CD4-positive, alpha-beta T cell (primary cell): ENCODE measurements at places on chromosomes 12 and 14. TPM values are rescaled to one million over a fixed set of nuclear protein-coding genes. Genes with fewer than 3 reads are reported as not detected.

DNA sequence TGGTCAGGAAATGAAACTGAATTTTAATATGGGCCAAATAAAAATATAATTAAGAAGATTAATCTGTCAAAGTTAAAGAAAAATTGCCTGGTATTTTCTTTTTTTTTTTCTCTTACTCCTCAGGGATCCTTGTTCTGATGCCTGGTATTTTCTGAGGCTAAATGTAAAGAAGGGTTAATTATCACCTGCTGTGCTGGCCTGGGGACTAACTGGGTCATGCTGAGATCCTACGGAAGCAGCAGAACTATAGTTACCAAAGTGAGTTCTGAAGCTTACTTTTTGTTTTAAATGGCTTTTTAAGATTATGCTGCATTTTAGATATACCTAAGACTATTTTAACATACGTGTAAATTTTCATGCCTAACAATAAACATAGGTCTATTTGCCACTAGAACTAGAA lies 23.3 kb downstream of the ZC2HC1C start:
- no peak for DNase-seq
- H3K36me3 ChIP-seq, result peaks cover 71% of the 10 kb centered on the region
- H3K4me1 ChIP-seq, result no peaks in the 10 kb centered on the region
- no peaks in the 10 kb centered on the region for H3K27me3 ChIP-seq

GRCh38 chr14:84202486-84202885 lies 1327.5 kb upstream of the FLRT2 start:
- H3K27me3 ChIP-seq, result no peaks in the 10 kb centered on the region
- H3K27ac ChIP-seq, result no peak overlapping the region
- no peaks in the 10 kb centered on the region for H3K36me3 ChIP-seq
- no peaks in the 10 kb centered on the region for H3K4me1 ChIP-seq

DNA sequence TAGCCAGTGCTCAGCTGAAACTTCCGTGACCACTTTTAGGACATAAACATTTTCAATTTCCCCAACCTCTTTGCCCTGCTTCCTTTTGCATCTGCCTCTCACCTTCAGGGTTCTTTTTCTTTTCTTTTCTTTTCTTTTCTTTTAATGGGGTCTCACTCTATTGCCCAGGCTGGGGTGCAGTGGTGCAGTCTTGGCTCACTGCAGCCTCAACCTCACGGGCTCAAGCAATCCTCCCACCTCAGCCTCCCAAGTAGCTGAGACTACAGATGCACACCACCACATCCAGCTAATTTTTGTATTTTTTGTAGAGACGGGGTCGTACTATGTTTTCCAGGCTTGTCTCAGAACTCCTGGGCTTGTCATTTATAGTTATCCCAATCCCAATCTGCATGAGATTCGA lies 4.7 kb upstream of the LRP10 start:
- no peaks in the 10 kb centered on the region for H3K27me3 ChIP-seq
- no peaks in the 10 kb centered on the region for H3K36me3 ChIP-seq
- no peak overlapping the region for H3K27ac ChIP-seq
- H3K4me3 ChIP-seq, result no peak overlapping the region

DNA sequence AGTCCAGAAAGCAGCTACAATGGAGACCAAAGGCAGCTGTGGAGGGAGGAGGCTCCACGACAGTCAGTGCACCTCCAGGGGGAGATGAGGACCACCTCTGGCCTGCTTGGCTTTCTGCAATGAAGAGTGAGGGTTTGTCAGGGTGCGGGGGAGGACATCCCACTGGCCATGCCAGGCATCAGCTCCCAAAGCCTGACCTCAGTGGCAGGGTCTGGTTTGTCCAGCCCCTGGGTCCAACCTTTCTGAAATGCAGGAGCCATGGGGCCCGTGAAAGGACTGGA lies 35.2 kb downstream of the SLC6A12 start:
- no peaks in the 10 kb centered on the region for H3K36me3 ChIP-seq
- no peak for DNase-seq
- no peaks in the 10 kb centered on the region for H3K27me3 ChIP-seq
- H3K4me1 ChIP-seq, result peaks cover 5% of the 10 kb centered on the region

The RNASE13 gene
- not detected for total RNA-seq

The OTX2 gene
- total RNA-seq, result not detected

The ADAM21 gene
- not detected for total RNA-seq
